AG04449 (cell line): ENCODE measurements at places on chromosomes 4 and X.

DNA sequence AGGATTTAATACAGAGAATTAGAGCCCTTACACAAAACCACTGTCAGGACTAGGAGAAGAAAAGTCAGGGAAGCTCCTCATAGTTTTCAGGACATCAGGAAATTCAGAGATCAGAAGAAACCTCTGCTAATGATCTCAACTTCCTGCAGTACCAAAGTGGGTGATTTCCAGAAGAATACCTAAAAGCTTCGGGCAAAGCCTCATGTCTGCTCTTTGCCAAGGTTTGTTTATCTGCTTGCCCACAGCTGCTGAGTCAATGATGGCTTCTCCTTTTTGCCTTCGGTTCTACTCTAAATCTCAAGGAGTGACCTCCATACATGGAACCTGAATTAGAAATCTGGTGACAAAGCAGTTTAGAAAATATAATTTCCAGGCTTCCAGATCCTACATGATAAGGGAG, 68.4 kb downstream of the USP38 start:
- no peak for DNase-seq

- DNase-seq = no peak
These were observed 203.6 kb downstream of the BANK1 start for GRCh38 chr4:101993842-101994775.

DNA sequence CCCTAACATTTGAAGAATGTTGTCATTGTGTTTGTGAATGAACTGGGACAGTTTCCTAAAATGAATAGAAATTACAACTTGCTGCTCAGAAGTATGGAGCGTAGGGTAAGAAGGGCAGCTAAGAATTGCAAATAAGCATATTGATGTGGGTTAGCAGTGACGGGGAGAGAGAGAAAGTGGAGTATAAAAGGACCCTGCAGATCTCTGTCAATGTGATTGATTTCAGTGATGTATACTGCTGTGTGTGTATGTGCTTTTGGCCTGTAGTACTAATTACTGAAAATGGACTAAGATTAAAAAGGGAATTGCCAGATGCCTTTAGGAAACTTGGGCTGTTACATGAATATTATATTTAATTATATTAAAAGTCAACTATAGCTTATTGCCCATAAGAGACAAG, 7.8 kb upstream of the MFAP3L start:
- no peak for DNase-seq

GRCh38 chr4:63214076-63214475, 1195.2 kb downstream of the TECRL start:
- DNase-seq = no peak

DNA sequence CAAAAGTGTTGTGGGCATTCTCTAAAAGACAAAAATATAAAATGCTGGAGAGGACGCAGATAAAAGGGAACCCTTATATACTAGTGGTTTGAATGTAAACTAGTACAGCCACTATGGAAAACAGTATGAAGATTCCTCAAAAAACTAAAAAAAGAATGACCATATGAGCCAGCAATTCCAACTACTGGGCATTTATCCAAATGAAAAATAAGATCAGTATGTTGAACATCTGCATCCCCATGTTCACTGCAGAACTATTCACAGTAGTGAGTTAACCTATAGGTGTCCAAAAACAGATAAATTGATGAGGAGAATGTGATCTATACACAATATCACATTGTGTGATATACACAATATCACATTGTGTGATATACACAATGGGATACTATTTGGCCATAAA, 1615.3 kb downstream of the PCDH18 start:
- no peak for DNase-seq

DNA sequence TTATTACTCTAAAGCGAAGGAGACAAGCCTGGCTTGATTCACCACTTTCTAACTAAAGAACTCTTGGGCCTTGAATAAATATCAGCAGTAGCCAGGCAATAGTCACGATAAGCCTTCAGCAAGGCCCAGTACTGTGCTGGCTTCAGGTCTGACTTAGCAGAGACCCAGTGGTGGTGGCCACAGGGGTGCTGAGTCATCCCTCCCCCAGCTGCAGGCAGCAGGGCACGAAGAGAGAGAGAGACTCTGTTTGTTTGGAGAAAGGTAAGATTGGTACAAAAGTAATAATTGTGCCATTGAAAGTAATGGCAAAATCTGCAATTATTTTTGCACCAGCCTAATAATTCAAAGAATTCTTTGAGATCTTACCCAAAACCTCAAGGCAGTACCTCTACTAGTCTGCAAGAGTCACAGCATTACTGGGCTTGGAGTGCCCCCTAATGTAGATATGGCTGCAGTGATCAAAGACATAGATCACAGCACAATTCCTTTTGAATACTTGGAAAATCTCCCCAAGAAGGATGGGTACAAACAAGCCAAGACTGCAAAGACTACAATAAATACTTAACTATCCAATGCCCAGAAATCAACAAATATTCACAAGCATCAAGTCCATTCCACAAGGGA, 159.5 kb upstream of the USP38 start:
- DNase-seq = no peak

DNA sequence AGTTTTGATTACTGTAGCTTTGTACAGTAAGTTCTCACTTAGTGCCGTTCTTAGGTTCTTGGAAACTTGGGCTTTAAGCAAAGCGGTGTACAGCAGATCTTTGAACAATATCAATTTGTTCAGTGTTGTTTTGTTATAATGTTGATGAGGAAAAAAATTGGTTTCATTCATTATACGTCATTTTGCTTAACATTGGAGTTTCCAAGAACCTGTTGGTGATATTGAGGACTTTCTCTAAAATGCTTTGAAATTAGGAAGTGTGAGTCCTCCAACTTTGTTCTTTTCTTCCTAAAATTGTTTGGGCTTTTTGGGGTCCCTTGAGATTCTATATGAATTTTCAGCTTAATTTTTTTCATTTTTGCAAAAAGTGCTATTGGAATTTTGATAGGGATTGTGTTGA, 49.1 kb downstream of the STAG2 start:
- DNase-seq = no peak

GRCh38 chrX:116379854-116380253, 56.6 kb upstream of the SLC6A14 start:
- DNase-seq = no peak

DNA sequence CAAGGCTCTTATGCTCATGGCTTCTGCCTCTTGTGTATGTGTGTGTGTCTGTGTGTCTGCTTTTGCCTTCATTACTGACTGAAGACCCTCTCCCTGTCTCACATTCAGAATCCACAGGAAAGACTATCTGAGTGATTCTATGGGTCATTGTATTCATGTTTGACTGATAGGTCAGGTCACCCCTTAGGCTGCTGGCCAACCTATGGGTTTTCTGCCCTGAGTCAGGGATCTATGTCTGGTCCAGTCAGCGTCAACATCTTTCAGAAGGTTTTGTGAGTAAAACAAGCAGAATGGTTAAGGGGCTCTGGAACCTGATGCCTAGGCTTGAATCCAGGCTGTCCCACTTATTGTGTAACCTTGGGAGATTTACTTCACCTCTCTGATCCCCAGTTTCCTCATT, 30.5 kb downstream of the NHSL2 start:
- no peak for DNase-seq

DNA sequence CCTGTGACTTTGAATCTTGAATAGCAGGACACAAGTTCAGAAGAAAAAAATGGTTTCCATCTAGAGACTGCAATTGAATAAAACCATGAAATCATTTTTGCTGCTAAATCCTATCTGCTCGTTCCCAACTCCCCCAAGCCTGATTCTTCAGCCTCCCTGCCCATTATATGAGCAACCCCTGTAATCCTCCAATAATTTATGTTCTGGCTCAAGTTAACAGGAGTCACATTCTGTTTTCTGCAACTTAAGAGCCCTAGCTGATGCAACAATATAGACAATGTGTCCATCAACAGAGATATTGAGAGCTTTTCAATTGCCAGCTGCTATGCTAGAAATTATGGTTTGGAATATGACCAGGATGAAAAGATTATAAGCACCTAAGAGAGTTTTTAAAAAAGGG, 84.1 kb downstream of the LDB2 start:
- DNase-seq = no peak
